ENCODE measurements at places on chromosomes 7 and 10.
A peak's percentile ranks its signal among the peaks of the same experiment; 100 is the strongest.

- no peak for DNase-seq
These were observed 6.0 kb downstream of the CPXM2 start for GRCh38 chr10:123885406-123886170.

- DNase-seq = no peak
These were observed 22.0 kb downstream of the CDCA7L start for GRCh38 chr7:21923658-21924057.

- no peak for DNase-seq
These were observed 66.7 kb upstream of the PDZD8 start for GRCh38 chr10:117441812-117442443.

GRCh38 chr7:122212754-122213153 is 68.7 kb upstream of the AASS start:
- no peak for DNase-seq

- no peak for DNase-seq
These were observed 59.3 kb downstream of the BMPER start for GRCh38 chr7:33964417-33965182.

GRCh38 chr10:130353928-130354572 is 217.9 kb downstream of the GLRX3 start:
- DNase-seq = no peak

DNA sequence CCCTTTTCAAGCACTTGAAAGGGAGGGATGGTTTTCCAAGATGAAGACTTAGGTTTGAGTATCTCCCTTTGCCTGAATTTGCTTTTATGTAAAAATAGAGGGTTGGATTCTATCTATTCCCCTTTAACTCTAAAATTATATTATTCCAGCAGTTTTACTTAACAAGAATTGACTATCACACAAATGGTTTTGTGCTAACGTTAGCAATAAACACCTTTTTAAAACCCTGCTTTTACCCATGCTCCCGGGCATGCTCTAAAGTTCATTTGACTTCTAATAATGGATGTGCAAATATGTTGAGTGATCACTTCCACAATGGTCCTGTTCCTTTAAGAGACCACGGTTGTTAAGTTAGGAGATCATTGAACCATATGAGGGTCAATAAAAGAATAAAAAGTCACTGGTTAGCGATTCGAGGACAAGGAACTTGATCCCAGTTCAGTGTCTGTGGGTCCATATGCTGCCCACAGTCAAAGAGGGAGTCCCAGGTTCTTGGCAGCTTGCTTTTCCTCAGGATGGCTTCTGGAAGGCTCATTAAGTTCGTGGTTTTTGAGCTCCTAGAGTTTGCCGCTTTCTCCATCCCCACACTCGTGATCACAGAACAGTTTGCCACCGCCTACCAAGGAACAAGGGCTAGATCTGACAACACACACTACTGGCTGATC is at the start of gene TMEM236:
TSS of gene TMEM236 (plus strand) at position 421 of the 665 bp plus-strand sequence. CDS start at position 516, 95 bp downstream.
- no peak for DNase-seq

GRCh38 chr7:117993377-117994003 is 120.2 kb upstream of the CTTNBP2 start:
- DNase-seq = peak; percentile 74

GRCh38 chr7:105636982-105637381 is 55.7 kb upstream of the EFCAB10 start:
- no peak for DNase-seq

DNA sequence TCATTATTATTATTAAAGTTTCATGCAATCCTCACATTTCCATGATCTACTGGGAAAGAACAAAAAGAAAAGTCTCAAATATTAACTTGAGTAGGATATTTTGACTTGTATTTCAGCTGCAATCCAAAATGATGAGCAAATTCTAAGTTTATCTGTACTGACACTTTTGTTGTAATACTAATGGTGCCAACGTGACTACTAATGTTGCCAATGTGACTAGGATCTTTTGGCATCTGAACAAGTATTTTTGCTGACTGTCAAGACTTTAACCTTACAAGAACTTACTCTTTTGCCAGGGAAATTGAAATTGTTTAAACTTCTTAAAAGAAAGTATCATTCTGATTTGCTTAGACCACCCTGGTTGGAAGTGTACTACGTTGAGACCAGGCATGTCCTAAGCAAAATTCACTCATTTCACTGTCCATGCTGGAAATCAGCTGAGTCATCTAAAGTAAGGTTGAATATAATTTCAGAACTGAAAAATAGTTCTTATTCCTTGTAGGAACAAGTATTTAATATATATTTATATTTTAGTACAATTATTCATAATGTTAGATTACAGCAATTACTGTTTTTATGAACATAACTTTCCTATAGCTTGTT is 78.5 kb upstream of the LYZL1 start:
- no peak for DNase-seq

GRCh38 chr10:71648933-71649320 is 70.7 kb downstream of the C10orf105 start:
- DNase-seq = no peak

DNA sequence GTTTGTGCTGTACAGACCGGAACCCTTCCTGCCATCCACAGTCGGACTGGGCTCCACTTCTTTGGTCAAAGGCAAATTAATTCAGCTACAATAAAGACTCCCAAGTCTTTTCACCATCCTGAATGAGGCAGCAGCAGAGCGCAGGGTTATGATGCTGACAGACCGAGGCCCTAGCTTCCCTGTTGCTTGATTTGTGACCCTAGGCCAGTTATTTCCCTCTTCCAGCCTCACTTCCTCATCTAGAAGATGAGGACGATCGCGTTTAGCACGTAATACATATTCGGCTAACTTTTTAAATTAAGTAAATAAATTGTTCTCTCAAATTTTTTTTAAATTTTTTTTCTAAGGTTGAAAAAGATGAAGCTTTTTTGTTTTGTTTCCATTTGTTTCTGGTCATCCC is 18.1 kb downstream of the ADRB1 start:
- DNase-seq = no peak

DNA sequence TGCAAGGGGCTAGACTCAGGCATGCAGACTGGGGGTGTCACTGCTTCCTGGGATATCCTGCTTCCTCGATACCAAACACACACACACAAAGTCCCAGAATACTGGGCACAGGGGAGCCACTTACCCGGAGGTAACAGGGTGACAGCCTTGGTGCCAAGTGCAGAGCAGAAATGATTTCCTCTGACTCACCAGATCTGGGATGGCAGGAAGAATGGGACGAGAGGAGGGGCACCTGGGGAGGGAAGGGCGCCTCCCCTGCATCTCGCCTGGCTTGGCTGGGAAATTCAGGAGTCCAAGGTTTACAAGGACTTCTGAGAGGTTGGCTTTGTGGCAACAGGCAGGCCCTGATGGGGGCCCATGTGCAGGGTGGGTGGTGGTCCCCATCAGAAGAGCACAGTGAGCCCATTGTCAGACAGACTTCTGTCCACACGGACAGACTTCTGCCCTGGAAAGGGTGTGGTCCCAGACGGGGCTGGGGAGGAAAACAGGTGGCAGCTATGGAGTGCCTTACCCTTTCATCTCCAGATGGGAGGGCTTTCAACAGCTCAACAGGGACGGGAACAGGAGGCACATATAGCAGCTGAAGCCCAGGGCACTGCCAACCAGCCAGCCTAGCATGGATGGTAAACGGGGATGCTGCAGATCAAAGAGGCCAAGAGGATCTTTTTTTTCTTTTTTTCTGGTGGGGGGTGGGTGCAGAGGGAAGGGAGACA is 9.7 kb upstream of the CCL24 start:
- no peak for DNase-seq

DNA sequence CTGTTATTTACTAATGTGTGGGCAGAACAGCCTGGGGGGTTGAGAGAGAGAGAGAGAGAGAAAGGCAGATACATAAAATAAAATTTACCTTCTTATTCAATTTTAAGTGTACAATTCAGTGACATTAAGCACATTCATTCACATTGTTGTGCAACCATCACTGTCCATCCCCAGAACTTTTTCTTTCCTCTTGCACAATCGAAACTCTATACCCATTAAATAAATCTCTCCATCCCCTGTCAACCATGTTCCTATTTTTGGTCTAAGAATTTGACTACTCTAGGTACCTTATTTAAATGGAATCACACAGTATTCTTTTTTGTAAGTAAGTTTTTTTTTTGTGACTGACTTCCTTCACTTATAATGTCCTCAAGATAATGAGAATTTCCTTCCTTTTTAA is 181.6 kb downstream of the SND1 start:
- DNase-seq = no peak

GRCh38 chr7:43193893-43194292 is 81.4 kb downstream of the HECW1 start:
- DNase-seq = no peak

GRCh38 chr7:95424716-95425115 is 10.1 kb downstream of the PON2 start:
- no peak for DNase-seq

- DNase-seq = no peak
These were observed 345.3 kb upstream of the SEMA3C start for GRCh38 chr7:81264116-81264515.

GRCh38 chr10:88343761-88344484 is 239.2 kb downstream of the RNLS start:
- DNase-seq = no peak

- DNase-seq = peak; percentile 77
These were observed 32.8 kb downstream of the KCNH2 start for GRCh38 chr7:150945171-150945852.

DNA sequence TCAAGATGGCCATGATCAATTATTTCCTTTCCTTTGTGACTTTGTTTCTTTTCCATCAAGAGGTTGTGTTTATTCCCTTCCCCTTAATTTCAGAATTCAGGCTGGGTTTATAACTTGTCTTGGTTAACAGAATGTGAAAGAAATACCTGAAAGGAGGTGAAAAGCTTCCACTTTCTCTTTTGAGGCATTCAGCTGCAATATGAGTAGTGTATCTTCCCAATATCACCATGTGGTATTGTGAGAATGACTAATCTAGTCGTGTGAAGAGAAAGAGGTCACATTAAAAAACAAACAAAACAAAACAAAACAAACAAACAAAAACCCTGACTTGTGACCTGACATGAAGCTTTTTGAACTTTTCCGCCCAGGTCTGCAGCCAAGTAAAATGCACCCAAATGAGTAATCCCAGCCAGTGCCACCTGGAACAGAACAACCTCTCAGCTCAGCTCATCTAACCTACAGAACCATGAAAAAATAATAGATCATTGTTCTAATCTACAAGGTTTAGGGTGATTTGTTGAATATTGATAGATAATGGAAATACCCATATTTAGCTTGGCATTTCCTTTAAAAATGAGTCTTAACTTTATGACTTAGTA is 70.8 kb upstream of the TEX47 start:
- no peak for DNase-seq

DNA sequence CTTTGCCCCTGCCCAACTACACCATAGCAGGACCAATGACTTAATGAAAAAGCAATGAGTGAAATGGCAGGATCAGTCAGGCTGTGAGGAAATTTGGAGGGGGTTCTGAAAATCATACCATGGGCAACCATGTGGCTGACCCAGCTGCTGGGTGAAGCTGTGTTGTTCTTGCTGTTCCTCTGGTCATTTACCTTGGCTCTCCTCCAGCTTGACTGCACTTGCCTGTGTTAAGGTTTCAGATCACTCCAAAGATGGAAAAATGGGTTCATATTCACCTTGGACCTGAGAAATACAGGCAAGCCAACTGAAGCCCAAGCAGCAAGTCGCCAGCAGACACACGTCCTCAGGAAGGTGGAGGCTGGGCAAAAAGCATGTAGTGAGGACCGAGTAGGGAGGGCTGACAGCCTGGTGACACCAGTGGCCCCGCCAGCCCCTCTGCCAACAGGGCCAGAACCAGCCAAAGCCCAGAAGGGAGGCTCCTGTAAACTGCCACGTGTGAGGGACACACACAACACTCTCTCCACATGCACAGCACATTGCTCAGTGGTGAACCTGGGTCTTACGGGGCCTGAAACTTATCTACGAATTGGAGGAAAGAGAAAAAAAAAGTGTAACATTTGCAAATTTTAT is 40.1 kb downstream of the PARP12 start:
- DNase-seq = no peak
